ENCODE measurements at places on chromosomes 4 and X. TPM values are rescaled to one million over a fixed set of nuclear protein-coding genes. Genes with fewer than 3 reads are reported as not detected.

CLGN gene
- 4.5 TPM for total RNA-seq

LANCL3 gene
- total RNA-seq: 1.2 TPM

DGAT2L6 gene
- total RNA-seq: not detected

ODAPH gene
- not detected for total RNA-seq

LDOC1 gene
- 4.9 TPM for total RNA-seq

ZNF674 gene
- total RNA-seq: 14.3 TPM

SHROOM3 gene
- 9.8 TPM for total RNA-seq

PCDH18 gene
- 30.6 TPM for total RNA-seq

LONRF3 gene
- total RNA-seq: 1.6 TPM

TLL1 gene
- total RNA-seq: 2.9 TPM

TMEM31 gene
- not detected for total RNA-seq

DMRTC1 gene
- not detected for total RNA-seq

GSX2 gene
- total RNA-seq: 3.3 TPM

TRAM1L1 gene
- total RNA-seq: 28.9 TPM

LEF1 gene
- total RNA-seq: 6.1 TPM

AMER1 gene
- 7.7 TPM for total RNA-seq

SLC2A9 gene
- total RNA-seq: 2.9 TPM

MTTP gene
- 2.0 TPM for total RNA-seq

IL1RAPL1 gene
- 14.3 TPM for total RNA-seq

HNRNPH2 gene
- total RNA-seq: 110 TPM

EVC2 gene
- total RNA-seq: 2.0 TPM

SMARCA1 gene
- total RNA-seq: 75.0 TPM

CNGA1 gene
- total RNA-seq: 0.41 TPM

GRIA2 gene
- 339 TPM for total RNA-seq

TASL gene
- total RNA-seq: 0.82 TPM

CXCL13 gene
- total RNA-seq: not detected

HMX1 gene
- total RNA-seq: not detected

PNMA5 gene
- total RNA-seq: 2.4 TPM

PAGE2 gene
- total RNA-seq: not detected

HSFX4 gene
- not detected for total RNA-seq

PRRG3 gene
- total RNA-seq: 6.1 TPM

PLAC8 gene
- total RNA-seq: 0.41 TPM

DMD gene
- 56.7 TPM for total RNA-seq

POU4F2 gene
- total RNA-seq: not detected

SLITRK4 gene
- total RNA-seq: 52.6 TPM

HTRA3 gene
- total RNA-seq: 0.82 TPM

PDE6B gene
- 2.0 TPM for total RNA-seq

ZFP42 gene
- total RNA-seq: not detected

TLR3 gene
- 0.41 TPM for total RNA-seq

TLR1 gene
- total RNA-seq: 2.0 TPM

ARL9 gene
- total RNA-seq: 2.4 TPM

MUC7 gene
- total RNA-seq: not detected

SPANXN3 gene
- total RNA-seq: not detected

PNPLA4 gene
- total RNA-seq: 5.7 TPM

RXFP1 gene
- 33.0 TPM for total RNA-seq

BEX5 gene
- 55.4 TPM for total RNA-seq

FHDC1 gene
- total RNA-seq: 5.7 TPM

RAB9A gene
- 19.2 TPM for total RNA-seq

RAB41 gene
- total RNA-seq: not detected

CT45A7 gene
- total RNA-seq: not detected

ERCC6L gene
- total RNA-seq: 0.41 TPM

CHRNA9 gene
- not detected for total RNA-seq

PORCN gene
- 7.3 TPM for total RNA-seq

RASL11B gene
- 19.2 TPM for total RNA-seq

PJA1 gene
- 146 TPM for total RNA-seq

RAB40AL gene
- 0.82 TPM for total RNA-seq
